ENCODE measurements at places on chromosomes 7 and 10. TPM values are rescaled to one million over a fixed set of nuclear protein-coding genes. Genes with fewer than 3 reads are reported as not detected.

DNA sequence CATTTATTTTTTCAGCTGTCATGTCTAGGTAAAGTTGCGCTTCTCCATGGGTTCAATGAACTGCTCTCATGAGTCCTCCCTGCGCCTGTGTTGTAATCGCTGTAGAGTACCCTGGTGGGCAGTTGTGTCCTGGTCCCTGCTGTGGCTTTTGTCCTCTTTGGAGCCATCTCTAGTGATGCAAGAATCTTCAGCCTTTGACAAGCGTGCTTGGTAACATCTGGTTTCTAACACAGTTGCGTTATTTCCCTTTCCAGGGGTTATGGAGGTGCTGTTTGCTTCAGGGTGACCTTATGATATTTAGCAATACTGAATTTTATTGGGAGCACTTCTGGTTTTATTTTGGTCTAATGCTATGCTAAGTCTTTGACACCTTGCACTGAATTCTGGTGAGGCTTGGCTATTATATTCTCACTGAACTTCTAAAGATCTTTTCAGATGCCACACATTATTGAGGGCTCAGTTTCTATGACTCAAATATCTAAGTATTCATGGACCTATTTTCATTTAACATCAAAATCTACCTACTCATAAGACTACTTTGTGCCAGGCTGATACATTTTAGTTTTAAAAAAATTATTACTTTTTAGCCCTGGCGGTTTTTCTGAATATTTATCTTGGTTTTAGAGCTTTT, 88.6 kb downstream of the FANK1 start:
- H3K27me3 ChIP-seq, result no peaks in the 10 kb centered on the region
- H3K4me1 ChIP-seq, result no peaks in the 10 kb centered on the region
- no peak for DNase-seq
- H3K4me3 ChIP-seq, result no peak overlapping the region
- no peaks in the 10 kb centered on the region for H3K36me3 ChIP-seq

DNA sequence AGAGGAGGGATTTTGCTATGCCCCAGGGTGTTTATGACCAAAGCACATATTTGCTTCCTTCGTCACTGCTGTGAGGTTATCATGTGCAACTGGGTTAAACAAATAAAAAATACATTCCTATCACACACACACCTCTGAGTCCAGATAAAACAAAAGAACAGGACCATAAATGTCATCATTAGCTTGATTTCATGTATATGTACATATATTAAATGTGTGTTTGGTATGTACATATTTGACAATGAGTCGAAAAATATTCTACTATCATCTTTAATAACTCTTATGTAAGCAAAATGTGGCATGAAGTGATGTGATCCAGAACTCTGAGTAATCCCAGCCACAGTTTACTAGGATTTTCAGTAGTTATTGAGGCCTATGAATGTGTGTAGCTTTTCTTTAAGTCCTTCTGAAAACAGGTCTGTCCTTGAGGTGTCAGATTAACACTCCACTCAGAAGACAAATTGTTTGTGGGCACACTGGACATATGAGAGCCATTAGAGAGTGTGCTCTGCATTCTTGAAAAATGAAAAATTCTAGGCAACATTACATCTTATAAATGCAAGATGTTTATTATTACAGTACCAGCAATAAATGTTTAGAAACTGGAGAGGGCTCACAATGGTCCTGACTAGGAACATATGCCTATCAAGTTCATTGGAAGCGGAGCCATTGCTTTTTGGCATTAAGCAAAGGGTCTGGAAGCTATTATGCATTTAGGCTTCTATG, 335.1 kb upstream of the SEMA3A start:
- no peak overlapping the region for H3K27ac ChIP-seq
- peaks cover 5% of the 10 kb centered on the region for H3K4me1 ChIP-seq
- peak; percentile 58 for DNase-seq
- no peak overlapping the region for H3K4me3 ChIP-seq
- no peaks in the 10 kb centered on the region for H3K27me3 ChIP-seq

DNA sequence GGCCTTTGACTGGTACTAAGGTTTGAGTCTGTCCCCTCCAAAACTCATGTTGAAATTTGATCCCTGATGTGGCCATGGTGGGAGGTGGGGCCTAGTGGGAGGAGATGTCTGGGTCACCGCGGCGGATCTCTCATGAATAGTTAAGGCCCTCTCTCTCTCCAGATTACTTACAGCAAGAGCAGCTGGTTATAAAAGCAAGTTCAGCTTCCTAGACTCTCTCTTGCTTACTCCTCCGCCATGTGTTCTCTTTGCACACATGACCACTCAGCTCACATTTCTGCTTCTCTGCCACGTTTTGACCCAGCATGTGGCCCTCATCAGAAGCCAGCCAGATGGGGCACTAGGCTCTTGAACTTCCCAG, 29.9 kb upstream of the ZMIZ1 start:
- H3K36me3 ChIP-seq, result no peaks in the 10 kb centered on the region
- H3K4me1 ChIP-seq, result no peaks in the 10 kb centered on the region
- peak; percentile 47 for DNase-seq
- H3K27me3 ChIP-seq, result peaks cover 4% of the 10 kb centered on the region

Gene GATAD1
- 32.1 TPM for polyA plus RNA-seq

Gene AOC1
- not detected for polyA plus RNA-seq

Gene AKR1C2
- 12.1 TPM for polyA plus RNA-seq

Gene ITGB8
- polyA plus RNA-seq, result 10.8 TPM

DNA sequence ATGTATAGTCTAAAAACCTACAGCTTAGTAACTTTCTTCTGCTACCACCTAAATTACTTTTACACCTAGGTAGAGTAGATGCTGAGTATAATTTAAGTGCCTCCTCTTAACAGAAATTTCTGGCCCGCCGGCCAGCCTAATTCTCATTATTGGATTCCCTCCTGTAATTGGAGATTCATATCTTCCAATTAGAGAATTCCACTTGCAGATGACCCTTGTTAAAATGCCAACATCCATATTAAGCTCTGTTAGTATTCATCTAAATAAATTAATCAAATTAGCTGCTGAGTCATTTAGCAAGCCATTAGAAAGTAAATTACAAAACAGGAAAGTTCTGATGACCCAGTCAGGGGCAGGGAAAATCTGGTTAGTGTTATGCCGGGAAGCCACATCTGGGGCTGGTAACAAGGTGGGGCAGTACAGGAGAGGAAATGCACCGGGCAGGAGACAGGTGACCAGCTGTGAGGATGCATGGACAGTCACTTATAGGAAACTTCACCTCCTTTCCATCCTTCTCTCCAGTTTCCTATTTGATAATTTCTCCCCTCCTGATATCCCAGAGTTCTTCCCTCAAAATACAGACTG, 82.8 kb downstream of the ORC5 start:
- no peaks in the 10 kb centered on the region for H3K36me3 ChIP-seq
- no peak overlapping the region for H3K27ac ChIP-seq
- H3K4me3 ChIP-seq, result no peak overlapping the region

DNA sequence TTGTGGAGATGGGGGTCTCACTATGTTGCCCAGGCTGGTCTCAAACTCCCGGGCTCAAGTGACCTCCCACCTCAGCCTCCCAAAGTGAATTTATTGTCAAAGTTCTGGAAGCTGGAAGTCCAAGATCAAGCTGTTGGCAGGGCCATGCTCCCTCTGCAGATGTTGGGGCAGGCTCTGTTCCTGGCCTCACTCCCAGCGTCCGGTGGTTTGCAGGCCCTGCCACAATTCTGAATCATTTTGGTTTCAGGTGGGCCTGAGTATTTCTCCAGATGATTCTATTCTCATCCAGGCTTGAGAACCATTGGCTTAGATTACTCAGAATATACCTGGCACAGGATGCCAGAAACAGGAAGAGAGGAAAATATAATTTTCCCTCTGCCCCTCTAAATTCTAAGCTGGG, 737.4 kb downstream of the TNS3 start:
- no peak overlapping the region for H3K4me3 ChIP-seq
- H3K36me3 ChIP-seq, result no peaks in the 10 kb centered on the region
- no peak for DNase-seq
- H3K27ac ChIP-seq, result no peak overlapping the region

DNA sequence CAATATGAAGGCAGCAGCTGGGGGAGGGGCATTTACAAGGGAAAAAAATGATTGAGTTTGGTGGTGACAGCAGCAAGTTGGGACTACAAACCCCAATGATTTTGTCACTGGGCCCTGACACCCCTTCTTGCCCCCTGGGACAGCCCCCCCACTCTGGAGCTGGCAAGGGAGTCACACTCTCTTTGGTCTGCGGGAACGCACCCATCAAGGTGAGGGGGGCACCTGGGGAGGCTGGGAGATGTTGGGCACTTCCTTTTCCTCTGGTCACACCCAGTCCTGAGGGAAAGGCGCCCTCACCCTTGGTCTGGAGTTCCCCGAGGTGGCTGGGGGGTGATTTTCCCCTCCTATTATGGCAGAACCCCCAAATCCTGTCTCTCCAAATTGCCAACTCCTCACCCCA, 24.4 kb downstream of the EPHB4 start:
- no peak overlapping the region for H3K4me3 ChIP-seq
- H3K4me1 ChIP-seq, result peaks cover 20% of the 10 kb centered on the region
- H3K36me3 ChIP-seq, result peaks cover 18% of the 10 kb centered on the region
- H3K27me3 ChIP-seq, result no peaks in the 10 kb centered on the region
- peak overlapping the region; percentile 57 for H3K27ac ChIP-seq

Gene HOGA1
- 0.79 TPM for polyA plus RNA-seq

Gene ADIRF
- polyA plus RNA-seq, result 39.4 TPM

DNA sequence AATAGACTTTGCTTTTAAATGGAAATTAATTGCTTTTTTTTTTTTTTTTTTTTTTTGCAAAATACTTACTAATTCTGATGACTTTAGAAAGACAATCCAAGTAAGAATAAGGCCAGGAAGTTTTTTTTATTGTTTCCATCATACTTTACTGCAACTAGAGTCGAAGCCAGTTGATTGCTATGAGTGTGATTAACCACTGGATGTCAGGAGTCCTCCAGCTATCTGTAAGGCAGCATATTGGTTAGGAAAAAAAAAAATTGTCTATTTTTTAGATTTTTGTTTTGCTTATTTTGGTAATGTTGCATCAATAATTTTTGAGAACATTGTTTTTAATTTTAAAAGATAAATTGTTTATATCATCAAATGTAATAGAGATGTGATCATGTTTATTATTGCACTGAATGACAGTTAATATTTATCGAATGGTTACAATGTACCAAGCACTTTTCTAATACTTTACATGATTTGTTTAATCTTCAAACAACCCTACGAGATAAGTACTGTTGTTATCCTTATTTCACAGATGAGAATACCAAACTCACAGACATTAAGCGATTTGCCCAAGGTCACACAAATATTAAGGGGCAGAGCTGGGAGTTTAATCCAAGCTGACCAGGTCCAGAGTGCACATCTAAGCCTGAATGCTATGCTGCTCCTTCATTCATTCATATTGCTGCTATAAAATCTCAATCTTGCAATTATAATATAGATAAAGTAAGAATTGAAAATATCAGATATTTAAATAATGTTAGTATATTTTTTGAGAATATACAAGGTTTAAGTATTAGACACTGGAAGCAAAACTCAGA, 19.9 kb upstream of the LMOD2 start:
- H3K27me3 ChIP-seq, result no peaks in the 10 kb centered on the region
- H3K27ac ChIP-seq, result no peak overlapping the region
- H3K4me1 ChIP-seq, result no peaks in the 10 kb centered on the region
- DNase-seq, result peak; percentile 26

GRCh38 chr7:151840088-151840910, 36.6 kb downstream of the PRKAG2 start:
- H3K4me3 ChIP-seq, result no peak overlapping the region
- no peaks in the 10 kb centered on the region for H3K36me3 ChIP-seq
- no peak overlapping the region for H3K27ac ChIP-seq
- no peaks in the 10 kb centered on the region for H3K27me3 ChIP-seq

Gene BTBD16
- not detected for polyA plus RNA-seq

DNA sequence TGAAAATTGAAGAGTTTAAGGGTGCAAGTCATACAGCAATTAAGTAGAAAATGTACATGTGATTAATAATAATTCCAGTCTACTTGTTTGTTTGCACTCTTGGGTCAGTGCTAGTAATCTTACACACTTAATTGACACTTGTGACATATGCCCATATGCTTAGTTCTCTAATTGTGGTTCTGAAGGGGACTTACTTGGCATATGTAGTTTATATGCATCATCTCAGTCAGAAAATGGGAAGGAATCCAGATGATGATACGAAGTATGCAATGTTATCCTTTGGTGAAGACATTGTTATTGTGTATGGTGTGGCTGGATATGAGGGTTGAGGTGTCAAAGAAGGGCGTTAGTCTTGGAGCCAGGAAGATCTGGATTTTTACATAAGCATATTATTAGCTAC, 193.5 kb upstream of the HDAC9 start:
- no peaks in the 10 kb centered on the region for H3K36me3 ChIP-seq
- DNase-seq, result no peak
- no peaks in the 10 kb centered on the region for H3K27me3 ChIP-seq
- no peaks in the 10 kb centered on the region for H3K4me1 ChIP-seq
- H3K4me3 ChIP-seq, result no peak overlapping the region
- no peak overlapping the region for H3K27ac ChIP-seq

Gene MYH16
- polyA plus RNA-seq, result not detected

Gene BLVRA
- polyA plus RNA-seq, result 124 TPM

Gene ZNF138
- polyA plus RNA-seq, result 4.9 TPM

Gene PAPOLB
- 0.02 TPM for polyA plus RNA-seq

DNA sequence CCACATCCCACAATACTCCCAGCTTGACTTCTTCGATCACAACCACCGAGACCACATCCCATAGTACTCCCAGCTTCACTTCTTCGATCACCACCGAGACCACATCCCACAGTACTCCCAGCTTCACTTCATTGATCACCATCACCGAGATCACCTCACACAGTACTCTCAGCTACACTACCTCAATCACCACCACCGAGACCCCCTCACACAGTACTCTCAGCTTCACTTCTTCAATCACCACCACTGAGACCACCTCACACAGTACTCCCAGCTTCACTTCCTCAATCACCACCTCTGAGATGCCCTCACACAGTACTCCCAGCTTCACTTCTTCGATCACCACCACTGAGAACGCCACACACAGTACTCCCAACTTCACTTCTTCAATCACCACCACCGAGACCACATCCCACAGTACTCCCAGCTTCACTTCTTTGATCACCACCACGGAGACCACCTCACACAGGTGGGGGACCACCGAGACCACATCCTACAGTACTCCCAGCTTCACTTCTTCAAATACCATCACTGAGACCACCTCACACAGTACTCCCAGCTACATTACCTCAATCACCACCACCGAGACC, 8.6 kb downstream of the MUC3A start:
- peaks cover 15% of the 10 kb centered on the region for H3K27me3 ChIP-seq
- DNase-seq, result no peak
- H3K36me3 ChIP-seq, result no peaks in the 10 kb centered on the region
- no peak overlapping the region for H3K4me3 ChIP-seq

DNA sequence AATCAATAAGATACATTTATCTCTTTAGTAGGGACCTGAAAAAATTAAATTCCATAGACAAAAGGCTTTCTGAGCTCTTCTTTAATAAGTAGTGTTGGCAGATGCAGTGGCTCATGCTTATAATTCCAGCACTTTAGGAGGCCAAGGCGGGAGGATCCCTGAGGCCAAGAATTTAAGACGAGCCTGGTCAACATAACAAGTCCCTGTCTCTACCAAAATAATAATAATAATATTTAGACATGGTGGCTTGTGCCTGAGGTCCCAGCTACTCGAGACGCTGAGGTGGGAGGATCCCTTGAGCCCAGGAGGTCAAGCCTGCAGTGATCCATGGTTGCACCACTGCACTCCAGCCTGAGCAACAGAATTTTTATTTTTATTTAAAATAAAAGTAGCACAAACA, 280.8 kb downstream of the ADK start:
- no peak for DNase-seq
- H3K27me3 ChIP-seq, result no peaks in the 10 kb centered on the region
- H3K4me3 ChIP-seq, result no peak overlapping the region

- peaks cover 18% of the 10 kb centered on the region for H3K4me1 ChIP-seq
- peak overlapping the region; percentile 59 for H3K27ac ChIP-seq
- no peaks in the 10 kb centered on the region for H3K36me3 ChIP-seq
- peak; percentile 17 for DNase-seq
- no peaks in the 10 kb centered on the region for H3K27me3 ChIP-seq
- H3K4me3 ChIP-seq, result peak overlapping the region; percentile 13
Measured at GRCh38 chr7:74294191-74294998, 5.2 kb downstream of the CLIP2 start.
